Stimulated activated CD4-positive, alpha-beta T cell treated with anti-CD3 and anti-CD28 coated beads, Interleukin-2, amount 100 ng/mL, for 24 hours (primary cell): ENCODE measurements at places on chromosomes 5 and 9.

- DNase-seq = no peak
Measured at GRCh38 chr5:178227138-178227659, 5.4 kb downstream of the PHYKPL start.

GRCh38 chr5:55535199-55535905 is 588 bp upstream of the PLPP1 start:
- DNase-seq = no peak

- no peak for DNase-seq
Measured at GRCh38 chr9:136944212-136944518, 373 bp downstream of the FBXW5 start.

DNA sequence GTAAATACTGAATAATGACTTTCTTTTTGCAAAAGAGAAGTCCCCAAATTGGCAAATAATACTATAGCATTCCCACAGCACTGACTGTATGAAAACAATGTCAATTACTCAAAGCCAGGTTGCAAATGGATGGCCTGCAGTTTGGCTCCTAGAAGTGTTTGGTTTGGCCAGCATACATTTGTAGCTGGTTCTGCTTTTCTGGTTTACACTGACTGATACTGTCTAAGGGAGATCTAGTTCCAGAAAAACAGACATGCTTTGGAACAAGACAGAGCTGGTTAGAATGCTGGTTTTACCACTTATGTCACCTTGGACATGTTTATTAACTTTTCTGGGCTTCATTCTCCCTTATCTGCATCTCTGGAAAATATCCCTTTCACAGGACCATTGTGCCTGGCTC is 81.5 kb upstream of the TRPM3 start:
- DNase-seq = no peak

DNA sequence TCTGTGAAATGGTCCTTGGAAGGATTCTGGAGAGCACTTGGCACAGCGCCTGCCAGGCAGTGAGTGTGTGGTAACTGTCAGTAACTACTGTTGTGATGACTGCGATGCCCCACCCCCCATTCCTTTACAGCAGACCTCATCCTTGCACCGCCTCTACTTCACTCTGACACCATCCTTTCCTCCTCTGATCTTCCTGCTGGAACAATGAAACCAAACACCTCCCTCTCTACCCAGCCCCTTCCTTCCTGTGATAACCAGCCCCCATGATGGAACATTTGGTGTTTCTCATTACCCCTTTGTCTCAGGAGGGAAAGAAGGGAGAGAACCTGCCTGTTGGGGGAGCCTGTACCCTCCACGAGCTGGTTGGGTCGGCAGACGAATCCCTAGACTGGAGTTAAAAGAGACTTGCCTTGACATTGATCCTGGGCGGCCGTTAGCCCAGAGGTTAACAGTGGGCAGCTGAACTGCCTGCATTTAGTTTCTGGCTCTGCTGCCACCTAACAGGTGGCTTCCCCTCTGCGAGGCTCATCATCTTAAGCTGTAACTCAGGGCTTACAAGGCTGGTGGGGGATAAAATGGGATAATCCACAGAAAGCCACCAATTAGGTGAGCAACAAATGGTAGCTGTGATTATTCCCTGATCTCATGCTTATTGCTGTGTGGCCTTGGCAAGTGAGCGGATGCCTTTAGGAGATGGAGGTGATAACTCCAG is 34.2 kb upstream of the GRPEL2 start:
- DNase-seq = no peak

GRCh38 chr5:6188976-6189375 is 189.4 kb downstream of the MED10 start:
- no peak for DNase-seq

- no peak for DNase-seq
Measured at GRCh38 chr9:87991151-87991870, 17.0 kb upstream of the CDK20 start.

GRCh38 chr9:38186404-38187115 is 117.5 kb upstream of the SHB start:
- DNase-seq = no peak

DNA sequence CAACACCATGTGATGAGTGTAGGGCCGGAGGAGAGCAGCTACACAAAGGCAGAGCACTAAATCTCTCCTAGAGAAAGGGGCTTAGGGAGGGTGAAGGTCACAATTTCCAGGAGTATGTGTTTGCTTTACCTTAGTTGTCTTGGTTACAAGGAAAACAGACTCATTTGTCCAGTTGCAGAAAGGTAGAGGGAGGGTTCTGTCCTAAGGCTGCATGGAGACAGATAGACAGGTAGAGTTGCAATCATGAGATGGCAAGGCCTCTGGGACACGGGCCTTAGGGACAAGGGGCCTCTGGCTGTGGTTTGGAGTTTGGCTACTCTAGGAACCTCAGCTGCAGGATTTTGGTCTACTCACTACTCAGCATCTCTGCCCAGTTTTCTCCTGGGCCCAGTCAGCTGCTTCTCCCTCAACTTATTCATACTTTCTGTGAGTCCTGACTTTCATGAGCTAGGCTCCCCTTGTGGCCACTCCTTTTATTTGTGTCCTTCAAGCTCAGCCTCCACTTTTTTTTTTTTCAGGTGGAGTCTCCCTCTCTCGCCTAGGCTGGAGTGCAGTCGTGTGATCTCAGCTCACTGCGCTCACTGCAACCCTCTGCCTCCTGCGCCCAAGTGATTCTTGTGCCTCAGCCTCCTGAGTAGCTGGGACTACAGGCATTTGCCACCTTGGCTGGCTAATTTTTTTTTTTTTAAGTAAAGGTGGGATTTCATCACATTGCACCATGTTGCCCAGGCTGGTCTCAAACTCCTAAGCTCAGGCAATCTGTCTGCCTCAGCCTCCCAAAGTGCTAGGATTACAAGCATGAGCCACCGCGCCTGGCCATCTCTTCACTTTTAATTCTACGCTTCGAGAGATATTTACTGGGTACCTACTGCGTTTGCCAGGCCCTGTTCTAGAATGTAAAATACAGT is 76.6 kb downstream of the PTPDC1 start:
- no peak for DNase-seq

GRCh38 chr5:159091596-159092331 is 8.0 kb downstream of the EBF1 start:
- no peak for DNase-seq

DNA sequence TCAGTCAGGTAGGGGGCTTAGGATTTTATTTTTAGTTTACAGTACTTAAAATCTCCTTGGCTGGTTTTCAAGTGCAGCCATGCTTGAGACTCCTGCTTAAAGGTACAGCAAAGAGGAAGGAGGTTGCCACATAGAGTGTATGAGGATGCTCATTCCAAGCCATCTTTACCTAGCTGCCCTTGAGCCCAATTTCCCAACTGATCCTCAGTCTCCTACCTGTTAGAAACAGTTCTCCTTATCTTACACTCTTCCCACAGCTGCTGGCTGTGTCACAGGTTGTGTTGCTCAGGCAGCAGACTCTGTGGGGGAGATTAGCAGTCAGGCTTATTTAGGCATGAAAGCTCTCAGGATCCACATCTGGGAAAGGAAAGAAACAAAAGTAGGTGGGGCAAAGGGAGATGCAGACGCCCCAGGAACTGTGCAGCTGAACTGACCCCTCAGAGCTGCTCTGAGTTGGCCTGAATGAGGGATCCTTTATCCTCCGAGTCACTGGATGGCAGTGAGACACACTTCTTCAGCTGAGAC is 95.1 kb downstream of the NMUR2 start:
- DNase-seq = no peak

DNA sequence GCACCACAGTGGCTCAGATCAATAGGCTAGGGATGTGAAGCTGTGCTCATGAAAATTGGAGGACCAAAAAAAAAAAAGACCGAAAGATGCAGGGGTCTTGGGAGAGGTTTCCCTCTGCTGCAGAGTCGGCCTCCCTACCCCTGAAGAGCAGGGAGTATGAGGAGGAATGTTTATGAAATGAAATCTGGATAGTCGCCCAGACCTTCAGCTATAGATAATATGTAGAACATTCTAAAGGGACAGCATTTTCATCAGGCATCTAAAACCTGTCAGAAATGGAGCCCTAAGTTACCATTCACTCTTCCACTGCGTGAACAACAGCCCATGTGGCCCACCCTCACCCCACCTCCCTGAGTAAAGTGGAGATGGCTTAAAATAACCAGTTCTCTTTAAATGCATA is 122.9 kb downstream of the TMEM174 start:
- DNase-seq = no peak

GRCh38 chr9:93577975-93578682 is 1.7 kb downstream of the PHF2 start:
- no peak for DNase-seq

GRCh38 chr9:19934301-19934871 is 145.5 kb upstream of the SLC24A2 start:
- peak; percentile 17 for DNase-seq

DNA sequence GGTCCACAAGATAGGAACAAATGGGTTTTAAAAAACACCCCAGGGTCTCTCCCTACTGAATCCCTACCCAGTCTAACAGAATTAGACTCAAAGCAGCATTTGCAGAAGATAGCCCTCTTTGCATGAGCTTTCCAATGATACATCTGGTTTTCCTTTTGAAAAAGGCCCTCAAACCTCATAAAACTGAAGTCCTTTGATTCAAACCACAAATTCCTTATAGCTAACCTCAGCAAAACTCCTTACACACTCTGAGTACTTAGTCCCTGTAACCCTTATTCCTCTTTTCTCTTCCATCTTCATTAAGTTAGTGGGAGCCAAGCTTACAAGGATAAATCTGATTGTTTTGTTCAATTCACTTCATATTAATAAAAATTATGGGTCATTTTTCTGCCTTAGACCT is 90.5 kb upstream of the TNC start:
- no peak for DNase-seq

DNA sequence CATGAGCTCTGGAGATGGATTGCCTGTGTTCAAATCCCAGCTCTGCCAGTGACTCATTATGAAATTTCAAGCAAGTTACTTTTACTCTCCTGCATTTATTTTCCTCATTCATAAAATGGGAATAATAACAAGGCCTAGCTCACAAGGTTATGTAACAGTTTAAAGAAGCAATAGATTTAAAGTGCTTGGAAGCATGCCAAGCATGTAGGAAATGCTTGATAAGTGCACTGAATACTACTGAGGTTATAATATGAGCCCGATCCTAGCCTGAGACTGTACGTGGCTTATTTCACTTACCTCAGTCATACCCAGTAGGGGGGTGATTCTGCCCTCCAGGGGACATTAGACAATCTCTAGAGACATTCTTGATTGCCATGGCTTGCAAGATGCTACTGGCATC is 734.1 kb upstream of the WWC1 start:
- no peak for DNase-seq

GRCh38 chr5:161312882-161313281 is 233.6 kb downstream of the GABRB2 start:
- no peak for DNase-seq

GRCh38 chr5:87188391-87188790 is 79.3 kb upstream of the RASA1 start:
- no peak for DNase-seq

DNA sequence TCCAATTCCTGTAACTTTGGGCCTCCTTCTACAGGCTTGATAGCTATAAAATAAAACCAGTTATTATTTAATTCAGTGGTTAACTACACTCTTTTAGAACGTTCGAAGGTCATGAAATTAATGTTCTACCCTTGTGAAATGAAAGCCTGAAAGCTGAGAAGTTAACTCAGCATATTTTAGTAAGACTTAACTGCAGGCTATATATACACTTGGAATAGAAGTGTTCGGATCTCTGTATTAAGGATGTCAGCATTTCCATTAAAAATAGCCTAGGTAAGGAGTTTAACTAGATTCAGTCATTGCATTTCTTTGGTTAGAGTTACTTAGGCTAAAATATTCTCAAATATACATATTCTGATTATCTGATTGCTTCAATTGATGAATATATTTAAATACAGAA is 229.2 kb downstream of the MRPS30 start:
- no peak for DNase-seq

DNA sequence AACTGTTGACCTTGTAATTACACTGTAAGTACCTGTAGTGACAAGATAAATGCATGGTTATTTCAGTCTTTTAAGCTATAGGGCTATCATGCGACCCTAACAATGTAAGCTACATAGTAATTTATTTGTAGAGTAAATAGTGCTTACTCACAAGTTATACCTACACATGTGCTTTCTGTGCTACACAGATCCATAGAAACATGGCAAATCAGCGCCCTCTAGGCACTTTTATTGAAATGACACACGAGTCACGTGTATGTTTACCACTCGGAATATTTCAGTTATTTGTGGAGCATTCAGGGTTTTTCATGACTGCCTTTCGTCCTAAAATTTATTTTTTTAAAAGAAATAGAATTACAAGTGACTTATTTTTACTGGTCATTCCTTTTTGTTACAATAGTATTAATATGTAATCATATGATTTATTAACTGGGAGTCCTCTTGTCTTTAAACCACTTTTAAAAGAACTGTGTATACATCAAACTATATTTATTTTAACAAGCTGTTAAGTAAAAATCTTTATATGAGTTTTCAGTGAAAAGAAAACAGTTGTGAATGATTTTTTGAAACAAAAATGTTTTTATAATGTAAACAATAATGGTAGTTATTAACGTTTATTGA is 1242.3 kb upstream of the WWC1 start:
- no peak for DNase-seq

DNA sequence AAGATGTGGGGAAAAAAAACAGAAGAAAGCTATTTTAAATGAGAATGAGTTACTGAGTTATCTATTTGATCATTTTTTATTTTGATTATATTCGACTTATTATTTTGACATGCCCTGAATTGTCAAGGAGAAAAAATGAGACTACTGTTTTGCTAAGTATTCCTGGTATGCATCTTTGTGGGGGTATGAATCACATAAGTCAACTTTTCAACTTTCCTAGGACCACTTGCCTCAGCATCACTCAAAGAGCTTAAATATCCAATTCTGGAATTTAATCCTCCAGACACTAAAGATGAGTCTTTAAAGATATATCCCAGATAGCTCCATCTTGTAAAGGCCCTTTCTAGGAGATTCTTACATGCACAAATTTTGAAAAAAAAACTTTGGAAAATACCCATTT is 17.4 kb upstream of the SPDL1 start:
- DNase-seq = no peak

- peak; percentile 30 for DNase-seq
Measured at GRCh38 chr9:129414377-129414992, 206.4 kb downstream of the C9orf50 start.

DNA sequence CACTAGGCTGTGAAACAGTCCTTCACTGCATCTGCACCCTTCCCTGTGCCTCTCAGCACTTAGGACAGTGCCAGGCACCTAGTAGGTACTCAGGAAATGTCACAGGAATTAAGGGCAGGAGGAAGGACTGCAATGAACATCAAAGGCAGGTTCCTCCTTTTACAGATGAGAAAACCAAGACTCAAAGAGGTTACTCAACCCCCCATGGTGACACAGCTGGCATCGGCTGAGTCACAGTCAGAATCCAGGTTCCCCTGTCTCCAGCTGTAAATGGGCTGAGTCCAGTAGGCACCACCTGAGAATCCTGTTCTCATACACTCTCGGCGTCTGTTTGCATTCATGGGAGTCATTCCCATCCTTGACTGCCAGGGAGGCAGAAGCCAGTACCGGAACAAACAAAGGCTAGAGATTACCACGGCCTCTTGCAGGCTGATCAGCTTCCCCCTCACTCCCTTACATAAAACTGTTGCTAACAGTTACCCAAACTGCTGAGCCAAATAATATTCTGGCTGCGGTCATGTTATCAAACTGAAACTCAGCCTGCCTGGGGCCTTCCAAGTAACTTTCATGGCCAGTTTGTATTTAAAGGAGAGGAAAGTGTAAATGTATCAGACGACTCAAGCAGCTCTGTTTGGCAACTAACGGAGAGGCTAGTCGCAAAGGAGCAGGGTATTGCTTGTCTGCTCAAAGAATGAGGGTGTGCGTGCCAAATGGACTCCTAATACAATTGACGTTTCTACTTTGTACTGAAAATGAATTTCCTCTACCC is 201.7 kb downstream of the PAPPA start:
- DNase-seq = no peak
